ENCODE measurements at places on chromosomes 7 and 10. TPM values are rescaled to one million over a fixed set of nuclear protein-coding genes. Genes with fewer than 3 reads are reported as not detected.

SPAM1 gene
- total RNA-seq: not detected

OR2A12 gene
- not detected for total RNA-seq

CDH23 gene
- 0.12 TPM for total RNA-seq

FAM241B gene
- 0.87 TPM for total RNA-seq

SUN3 gene
- not detected for total RNA-seq

All from uterine smooth muscle cell (primary cell).